ENCODE measurements at places on chromosomes 12 and 14. TPM values are rescaled to one million over a fixed set of nuclear protein-coding genes. Genes with fewer than 3 reads are reported as not detected.

The RAD51AP1 gene
- 4.1 TPM for total RNA-seq

The PRH2 gene
- total RNA-seq, result not detected

The KRT1 gene
- total RNA-seq, result not detected

The PLCZ1 gene
- total RNA-seq, result not detected

The TAS2R30 gene
- 0.73 TPM for total RNA-seq

The SETD1B gene
- total RNA-seq, result 7.1 TPM

The GSKIP gene
- 21.0 TPM for total RNA-seq

DNA sequence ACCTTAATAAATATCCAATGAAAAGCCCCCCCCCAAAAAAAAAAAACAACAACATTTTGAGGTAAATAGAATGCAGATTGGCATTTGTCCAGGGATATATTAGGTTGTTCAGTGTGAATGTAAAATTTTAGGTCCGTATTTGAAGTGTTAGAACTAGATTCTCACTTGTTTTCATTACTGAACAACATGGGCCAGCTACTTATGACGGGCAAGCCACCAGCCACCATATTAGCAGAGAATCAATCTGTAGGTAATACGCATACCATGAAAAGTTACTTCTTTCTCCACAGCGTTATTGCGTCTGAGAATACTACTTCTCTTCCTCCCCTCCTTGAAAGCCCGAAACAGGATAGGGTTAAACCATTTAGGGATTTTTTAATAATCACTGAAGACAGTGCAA is 5.4 kb downstream of the FLRT2 start:
- no peak for DNase-seq

DNA sequence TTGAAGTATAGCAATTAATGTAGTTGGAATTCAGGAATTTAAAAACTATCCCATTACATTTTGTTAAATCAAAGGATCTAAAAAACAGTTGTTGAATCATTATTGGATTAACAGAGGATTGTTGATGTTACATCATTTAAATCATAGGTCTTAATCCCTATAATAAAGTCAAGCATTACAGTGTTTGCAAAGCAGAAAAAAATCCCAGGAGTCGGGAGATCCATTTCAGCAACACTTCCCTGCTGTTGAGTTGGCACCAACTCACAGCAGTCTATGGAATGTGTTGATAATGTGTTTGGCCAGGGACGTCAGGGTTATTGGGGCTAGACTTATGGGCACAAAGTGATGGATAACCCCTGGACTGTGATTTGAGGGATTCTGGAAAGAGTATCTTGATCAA is 99.1 kb upstream of the TMTC1 start:
- no peak for DNase-seq

- DNase-seq, result no peak
These were observed 32.8 kb downstream of the MSRB3 start for GRCh38 chr12:65311260-65311659.

- DNase-seq, result peak; percentile 3
These were observed 6.8 kb downstream of the CCDC198 start for GRCh38 chr14:57486767-57487379.

- DNase-seq, result no peak
These were observed 49.9 kb downstream of the PPP2R5E start for GRCh38 chr14:63493246-63493645.

DNA sequence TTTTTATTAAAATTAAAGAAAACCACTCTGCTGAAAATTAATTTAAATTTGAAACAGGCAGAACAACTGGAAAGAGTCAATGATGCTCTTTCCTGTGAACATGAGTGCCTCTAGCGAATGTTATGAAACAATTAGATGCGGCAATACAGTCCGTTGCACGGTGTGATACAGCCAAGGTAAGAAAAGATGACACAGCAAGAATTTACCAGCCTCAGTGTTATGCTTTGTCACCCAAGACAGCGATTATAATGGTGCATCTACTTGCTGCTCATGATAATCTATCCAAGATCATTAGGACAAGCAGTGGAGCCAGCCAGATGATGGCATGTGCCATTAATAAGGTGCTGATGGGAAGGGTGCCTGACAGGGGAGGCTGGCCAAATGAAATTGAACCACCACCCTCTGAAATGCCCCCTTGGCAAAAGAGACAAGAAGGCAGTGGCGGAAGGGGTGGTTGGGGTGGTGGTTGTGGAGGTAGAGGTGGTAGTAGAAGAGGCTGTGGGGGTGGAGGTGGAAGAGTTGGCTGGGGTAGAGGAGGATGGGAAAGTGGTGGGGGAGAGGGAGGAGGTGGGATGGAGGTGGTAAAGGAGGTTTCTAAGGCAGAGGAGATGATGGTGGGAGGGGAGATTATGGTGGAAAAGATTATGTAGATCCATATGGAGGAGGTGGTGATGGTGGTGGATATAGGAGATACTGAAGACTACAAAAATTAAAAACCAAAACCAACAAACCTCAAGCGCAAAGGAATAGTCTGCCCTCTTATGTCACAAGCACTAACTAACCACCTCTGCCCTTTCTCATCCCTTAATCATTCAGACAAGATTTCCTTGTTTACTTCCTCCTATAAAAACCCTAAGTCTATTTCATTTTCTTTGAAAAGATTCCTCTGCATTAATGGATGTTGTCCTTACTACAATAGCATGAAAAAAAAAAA is 4.0 kb upstream of the RESF1 start:
- no peak for DNase-seq

DNA sequence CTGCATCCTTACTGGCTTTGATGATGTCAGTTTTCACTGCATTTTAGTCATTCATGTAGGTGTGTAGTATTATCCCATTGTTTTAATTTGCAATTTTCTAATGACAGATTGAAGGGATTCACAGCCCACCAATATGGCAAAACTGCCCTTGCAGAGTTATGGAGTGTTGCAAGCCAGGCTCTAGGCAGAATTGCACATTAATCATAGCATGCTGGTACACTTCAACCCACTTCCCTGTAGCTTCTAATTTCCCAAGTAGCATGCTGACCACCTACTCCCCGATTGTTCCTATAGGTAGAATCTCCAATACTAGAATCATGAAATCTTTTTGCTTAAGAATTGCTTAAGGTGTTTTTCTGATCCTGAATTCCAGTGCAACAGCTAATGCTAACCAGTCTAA is 5.2 kb upstream of the RNASE6 start:
- no peak for DNase-seq

DNA sequence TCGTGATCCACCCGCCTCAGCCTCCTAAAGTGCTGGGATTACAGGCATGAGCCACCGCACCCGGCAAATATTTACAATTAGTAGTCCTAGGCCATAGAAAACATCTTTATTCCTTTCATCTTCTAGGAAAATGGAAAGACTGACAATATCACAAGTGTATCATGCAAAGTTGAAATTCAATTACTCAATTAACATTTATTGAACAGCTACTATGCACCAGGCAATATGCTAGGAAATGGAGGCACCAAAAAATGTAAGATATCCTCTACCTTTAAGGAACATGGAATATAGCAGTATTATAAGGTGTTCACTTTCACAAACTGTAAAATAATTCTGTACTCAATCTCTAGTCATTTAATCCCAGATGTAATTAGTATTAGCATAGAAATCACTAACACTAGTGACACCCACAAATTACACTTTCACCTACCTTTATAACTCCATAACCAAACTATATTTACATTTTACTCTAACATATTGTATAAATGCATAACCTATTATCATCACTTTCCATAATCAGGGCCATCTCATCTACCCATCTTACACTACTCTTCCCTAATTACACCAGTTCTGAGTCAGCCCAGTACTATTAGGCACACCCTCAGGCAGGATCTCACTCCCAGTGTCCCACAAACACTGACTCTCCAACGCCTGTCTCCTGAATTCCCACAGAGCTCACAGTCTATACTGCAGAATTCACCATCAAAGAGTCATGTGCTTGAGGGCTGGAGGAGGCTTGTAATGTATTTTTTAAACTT is 10.4 kb downstream of the CORO1C start:
- DNase-seq, result no peak

DNA sequence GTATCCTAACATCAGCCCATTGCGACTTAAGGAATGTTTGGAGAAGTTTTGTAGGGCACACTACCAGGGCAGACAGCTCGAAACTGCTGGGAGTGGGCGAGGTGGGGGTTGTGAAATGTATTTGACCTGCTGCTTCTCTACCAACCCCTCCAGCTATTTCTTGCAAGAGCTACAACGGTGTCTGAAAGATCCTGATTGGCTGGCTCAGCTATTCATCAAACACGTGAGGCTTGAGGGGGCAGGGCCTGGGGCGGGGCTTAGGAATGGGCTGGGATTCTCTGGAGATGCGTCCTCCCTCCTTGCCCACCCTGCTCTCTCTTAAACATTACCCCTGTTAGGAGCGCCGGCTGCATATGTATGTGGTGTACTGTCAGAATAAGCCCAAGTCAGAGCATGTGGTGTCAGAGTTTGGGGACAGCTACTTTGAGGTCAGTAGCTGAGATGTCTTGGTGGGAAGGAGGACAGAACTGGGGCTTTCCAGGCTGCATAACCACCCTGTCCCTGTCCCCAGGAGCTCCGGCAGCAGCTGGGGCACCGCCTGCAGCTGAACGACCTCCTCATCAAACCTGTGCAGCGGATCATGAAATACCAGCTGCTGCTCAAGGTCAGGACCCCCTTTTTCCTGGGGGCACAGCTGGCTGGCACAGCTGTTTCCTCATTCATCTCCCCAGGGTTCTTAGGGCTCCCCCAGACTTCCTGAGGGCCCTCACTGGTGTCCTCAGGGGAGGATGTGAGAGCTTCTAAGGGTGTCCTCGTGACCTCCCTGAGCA is 3.1 kb downstream of the ARHGEF25 start:
- DNase-seq, result no peak

DNA sequence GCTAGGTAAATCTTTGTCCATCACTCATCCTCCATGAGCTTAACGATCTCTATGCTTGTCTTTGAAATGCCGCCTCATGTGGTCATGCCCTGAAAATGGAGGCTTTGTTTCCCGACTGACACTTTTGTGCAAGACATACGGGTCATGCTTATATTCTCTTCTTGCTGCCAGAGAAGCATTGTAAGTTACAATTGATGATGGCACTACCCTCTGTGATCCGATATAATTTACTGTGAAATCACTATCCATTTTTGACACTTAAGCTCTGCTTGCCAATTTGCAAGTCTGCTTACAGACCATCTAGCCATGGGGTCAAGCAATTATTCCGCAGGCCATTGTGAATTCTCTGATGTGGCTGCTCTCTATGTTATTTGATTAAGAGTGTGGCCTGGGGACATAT is 650.0 kb downstream of the FLRT2 start:
- no peak for DNase-seq

GRCh38 chr12:95105540-95105939 is 32.1 kb upstream of the NR2C1 start:
- no peak for DNase-seq
